ENCODE measurements at places on chromosomes 16 and 17.

- DNase-seq = no peak
Observed at GRCh38 chr16:85037050-85037410, 9.4 kb downstream of the KIAA0513 start.

DNA sequence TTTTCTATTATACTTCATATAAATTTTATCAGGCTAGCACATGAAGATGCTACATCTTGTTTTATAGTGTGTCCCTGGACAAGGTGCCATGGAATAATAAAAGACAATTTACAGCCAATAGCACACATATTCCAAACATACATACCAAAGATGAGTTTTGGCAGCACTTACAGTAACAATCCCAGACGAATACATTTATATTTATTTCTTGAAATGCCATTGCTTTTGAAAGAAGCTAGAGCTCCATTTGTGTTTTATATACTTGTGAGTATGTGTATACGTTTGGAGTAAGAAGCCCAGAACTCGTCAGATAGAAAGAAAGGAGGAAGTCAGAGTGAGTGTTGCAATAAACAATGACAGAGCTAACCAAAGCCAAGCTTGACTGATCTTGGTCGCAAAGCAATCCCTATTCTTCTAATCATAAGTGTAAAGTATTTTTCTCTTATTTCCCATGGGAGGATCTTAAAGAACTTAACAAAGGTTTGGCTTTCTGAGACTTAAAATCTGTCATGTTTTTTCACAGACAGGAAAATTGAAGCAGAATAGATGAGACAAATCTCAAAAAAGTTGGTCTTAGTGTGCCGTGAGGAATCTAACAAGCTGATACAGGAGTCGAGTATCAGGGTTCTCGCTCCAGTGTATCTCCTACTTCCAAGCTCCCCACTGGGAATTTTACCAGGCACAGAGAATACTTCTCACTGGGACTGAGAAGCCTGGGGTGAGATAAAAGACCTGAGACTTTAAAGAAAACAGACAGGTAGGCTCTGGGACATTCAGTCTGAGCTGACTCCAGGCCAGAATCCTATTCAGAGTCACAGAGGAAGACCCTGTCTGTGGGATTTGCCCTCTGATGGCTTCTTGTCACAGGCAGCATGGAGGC is 175.4 kb downstream of the AATF start:
- peak; percentile 43 for DNase-seq

DNA sequence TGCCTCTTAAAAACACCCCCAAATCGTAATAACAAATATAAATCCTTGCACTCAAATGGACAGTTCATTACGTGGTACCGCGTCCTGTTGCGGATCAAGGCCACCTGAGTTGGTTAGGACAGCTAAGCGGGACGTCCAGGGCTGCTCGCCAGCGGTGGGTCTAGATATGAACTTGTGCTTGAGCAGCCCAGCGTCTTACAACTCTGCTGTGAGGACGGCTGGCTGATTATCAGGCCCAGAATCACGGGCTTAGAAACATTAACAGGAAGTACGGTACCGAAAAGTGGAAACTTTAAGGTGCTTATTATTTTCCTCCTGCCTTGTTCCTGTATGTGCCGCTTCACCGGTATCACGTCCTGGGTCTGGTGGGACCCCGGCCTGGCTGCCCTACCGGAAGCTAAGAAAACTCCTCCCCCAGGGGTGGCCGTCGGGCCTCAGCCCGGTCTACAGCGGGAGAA is 832 bp upstream of the SRRM2 start:
- no peak for DNase-seq

DNA sequence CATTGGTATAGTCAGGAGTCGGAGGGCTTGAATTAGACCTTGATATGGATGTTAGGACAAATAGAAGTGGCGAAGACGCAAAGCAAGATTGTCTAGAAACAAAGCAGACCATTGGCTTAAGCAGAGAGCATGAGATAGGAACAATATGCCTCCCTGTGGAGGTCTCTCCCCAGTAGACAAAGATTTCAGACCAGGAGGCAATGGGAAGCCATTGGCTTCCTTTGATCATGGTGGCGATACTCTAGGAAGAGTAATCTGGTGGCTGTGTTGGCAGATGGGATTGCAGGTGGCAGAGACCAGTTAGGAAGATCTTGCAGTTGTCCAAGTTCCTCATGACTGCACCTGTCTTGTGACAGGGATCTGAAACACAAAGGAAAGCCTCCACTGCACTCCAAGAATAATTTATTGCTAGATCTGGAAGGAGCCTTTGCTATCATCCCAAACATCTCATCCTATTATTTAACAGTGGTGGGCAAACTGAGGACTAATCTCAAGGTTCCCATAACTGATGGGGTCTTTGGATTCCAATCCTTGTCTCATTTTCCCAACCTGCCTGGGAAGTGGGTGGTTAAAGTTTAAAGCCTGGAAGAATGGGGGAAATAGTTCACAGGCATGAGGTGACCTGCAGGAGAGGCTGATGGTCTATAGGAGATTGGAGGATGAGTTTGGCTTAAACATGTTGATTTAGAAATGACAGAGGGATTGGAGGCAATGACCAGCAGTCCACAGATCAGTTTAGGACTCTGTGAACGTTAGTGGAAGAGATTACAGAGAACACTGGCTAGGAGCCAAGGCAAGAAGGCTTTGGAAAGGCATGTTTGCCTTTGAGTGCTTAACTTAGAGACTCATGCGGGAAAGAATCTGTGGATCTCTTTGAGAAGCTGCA is 37.0 kb downstream of the HLF start:
- no peak for DNase-seq

- DNase-seq = no peak
Observed at GRCh38 chr16:12305847-12306801, 329.6 kb downstream of the SNX29 start.

DNA sequence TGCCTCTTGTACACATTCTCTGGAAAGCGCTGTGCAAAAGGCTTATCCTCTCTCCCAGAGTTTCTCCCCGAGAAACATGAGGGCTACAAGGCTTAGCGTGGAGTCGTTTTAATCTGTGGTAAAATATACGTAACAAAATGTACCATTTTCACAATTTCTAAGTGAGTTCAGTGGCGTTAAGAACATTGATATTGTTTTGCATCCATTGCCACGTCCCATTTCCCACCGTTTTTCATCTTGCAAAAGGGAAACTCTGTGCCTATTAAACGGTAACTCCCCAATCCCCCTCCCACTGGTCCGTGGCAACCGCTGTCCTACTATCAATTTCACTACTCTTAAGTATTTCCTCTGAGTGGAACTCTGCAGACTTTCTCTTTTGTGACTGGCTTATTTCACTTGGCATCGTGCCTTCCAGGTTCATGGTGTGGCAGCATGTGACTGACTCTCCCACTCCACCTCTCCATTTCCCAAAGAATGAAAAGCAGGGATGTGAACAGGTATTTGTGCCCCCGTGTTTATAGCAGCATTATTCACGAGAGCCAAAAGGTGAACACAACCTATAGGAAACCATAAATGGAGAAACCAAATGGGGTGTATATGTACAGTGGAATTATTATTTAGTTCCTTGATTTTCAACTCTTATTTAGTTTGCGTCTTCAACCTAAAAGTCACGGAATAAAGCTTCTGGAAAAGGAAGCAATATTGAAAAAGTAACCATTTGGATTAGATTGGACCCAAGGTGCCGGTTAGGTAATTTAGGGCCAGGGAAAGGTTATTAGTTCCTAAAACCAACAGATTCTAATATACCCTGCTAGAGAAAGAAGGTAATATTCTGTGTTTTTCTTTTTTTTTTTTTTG is 1.1 kb upstream of the USP32 start:
- peak; percentile 75 for DNase-seq

DNA sequence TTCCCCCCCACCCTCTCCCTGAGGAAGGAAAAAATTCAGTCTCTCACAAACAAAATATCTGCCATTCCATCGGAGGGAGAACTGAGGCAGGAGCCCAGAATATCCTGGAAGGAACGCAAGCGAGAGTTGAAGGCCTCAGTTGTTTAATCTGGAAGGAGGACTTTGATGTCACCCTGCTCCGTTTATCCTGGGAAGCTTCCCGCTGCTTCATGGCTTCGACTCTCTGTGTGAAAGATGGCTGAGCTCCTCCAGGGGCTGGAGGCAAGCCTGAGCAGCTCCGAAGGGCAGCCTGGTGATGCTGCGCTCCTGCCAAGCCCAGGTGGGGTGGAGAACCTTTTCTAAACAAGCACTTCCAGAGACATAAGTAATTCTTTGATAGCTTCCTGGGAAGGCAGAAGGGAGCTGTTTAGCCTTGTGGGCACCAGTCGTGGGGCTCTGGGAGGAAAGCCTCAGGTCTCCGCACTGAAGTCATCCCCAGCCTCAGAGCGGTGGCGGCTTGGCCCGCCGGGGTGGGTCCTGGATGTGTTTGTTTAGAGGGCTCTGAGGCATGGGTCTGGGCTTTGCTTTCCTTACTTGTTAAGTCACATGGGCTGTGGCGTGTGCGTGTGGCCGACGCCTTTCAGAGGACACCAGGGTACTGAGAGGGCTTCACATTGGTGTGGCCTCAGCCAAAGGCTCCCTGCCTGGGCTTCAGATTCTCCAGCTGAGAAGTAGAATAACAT is 7.9 kb downstream of the NKD1 start:
- no peak for DNase-seq

GRCh38 chr17:31588034-31588433 is 196.6 kb downstream of the RAB11FIP4 start:
- no peak for DNase-seq

- DNase-seq = no peak
Observed at GRCh38 chr16:11158018-11158417, 98.0 kb downstream of the SOCS1 start.

All from inflammatory macrophage treated with lipopolysaccharide for 1 hour (primary cell).